Activated CD4-positive, alpha-beta T cell treated with anti-CD3 and anti-CD28 coated beads for 4 hours (primary cell): ENCODE measurements at places on chromosomes 4 and X.

GRCh38 chr4:1945124-1945895, 63.5 kb downstream of the NELFA start:
- DNase-seq = no peak

GRCh38 chrX:117996408-117996807, 120.2 kb downstream of the KLHL13 start:
- DNase-seq = no peak

DNA sequence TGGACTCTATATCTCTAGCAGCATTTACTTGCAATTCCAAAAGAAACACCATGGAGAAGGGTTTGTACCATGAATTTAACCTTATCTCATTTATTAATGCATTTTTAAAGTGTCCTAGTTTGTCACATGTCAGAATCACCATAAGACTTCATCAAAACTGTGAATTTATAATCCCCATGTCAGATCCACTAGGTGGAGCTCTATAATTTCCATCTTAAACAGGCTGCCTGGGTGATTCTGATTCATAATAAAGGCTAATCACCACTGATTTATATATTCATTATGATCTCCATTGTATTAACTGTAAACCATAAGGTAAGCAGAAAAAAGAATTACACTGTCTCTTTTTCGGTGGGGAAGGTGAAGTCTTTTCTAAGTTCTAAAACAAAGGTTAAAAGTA, 4.0 kb downstream of the TCEAL2 start:
- DNase-seq = no peak

DNA sequence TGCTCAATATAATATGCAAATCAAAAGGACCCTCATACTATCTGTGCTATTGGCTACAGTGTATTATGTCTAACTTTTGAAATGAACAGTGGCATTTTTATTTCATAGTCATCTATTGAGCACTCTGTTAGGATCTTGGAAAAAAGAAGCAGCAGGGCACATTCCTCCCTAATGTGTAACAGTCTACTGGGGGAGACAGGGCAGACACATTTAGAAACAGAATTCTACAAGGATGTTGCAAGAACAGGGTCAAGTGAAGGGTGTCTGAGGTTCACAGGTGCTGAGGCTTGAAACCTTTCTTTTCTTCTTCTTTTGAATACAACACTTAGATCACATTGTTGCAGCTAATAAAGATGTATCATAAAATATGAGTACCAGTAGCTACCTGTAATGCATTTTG, 129.7 kb upstream of the SLC4A4 start:
- no peak for DNase-seq

GRCh38 chrX:24266996-24267395, 46.9 kb downstream of the SUPT20HL2 start:
- DNase-seq = no peak

GRCh38 chr4:78876568-78877320, 62.5 kb downstream of the PAQR3 start:
- no peak for DNase-seq

DNA sequence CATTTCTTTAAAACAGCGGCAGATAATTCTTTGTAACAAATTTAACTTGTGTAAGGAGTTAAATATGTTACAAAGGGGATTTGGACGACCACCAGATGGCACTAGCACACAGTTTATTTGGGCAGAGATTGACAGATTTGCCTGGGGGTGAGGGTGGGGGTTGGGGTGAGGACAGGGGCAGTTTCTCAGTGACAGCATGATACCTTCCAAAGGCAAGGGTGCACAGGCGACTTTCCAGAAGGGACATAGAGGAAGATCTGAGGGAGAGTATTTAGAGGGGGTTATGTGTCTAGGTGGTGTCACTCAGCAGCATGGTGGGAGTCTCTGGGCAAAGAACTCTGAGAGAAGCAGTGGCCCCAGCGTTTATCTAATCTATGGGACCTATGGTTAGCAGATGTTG, 9.6 kb upstream of the TMA16 start:
- DNase-seq = peak; percentile 52

GRCh38 chr4:2451036-2451520, 17.8 kb upstream of the RNF4 start:
- no peak for DNase-seq

DNA sequence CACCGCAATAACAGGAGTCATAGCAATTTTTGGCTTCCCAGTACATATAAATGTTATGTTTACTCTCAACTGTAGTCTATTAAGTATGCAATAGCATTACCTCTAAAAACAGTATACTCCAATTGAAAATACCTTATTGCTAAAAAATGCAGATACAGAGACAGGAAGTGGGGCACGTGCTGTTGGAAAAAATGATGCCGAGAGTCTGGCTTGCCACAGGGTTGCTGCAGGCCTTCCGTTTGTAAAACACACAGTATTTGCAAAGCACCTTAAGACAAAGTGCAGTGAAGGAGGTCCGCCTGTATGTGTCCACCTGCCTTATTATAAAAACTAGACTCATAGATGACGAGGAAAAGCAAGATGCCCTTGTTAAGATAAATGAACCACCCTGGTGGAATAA, 23.5 kb downstream of the CD99 start:
- DNase-seq = no peak

- no peak for DNase-seq
Measured at GRCh38 chr4:164508097-164508496, 245.8 kb upstream of the SMIM31 start.
